Right forelimb (tissue), 1 donor: ENCODE measurements at places on chromosomes 1 and 21.

DNA sequence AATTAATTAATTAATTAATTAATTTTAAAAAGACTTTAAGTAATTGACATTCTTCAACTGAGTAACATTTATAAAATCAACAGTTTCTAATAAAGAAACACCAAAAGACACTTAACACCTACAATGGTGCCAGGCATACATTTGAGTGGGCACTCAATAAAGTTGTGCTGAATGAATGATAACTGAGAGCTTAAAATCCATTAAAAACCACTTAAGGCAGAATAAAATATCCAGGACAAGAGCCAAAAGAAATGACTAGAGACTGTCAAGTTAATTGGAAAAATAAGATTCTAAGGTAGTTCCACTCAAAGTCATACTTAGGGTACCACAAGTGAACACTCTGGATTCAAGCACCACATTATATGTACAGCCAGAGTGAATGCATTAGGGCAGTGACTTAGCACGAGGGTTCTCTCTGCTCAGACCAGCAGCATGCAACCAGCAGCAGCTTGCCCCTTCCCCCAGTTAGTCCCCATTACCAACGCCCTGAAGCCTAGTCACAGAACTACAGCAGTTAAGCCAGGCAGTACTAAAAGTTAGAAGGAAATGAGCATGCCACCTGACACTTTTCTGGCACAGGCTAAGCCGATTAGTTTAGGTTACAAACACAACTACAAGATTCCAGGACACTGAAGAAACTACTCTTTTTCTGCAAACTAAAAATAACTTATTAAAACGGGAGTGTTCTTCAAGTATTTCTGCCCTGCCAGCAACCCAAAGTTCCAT lies 46.5 kb downstream of the LUZP1 start:
- DNase-seq, result peak; percentile 59

DNA sequence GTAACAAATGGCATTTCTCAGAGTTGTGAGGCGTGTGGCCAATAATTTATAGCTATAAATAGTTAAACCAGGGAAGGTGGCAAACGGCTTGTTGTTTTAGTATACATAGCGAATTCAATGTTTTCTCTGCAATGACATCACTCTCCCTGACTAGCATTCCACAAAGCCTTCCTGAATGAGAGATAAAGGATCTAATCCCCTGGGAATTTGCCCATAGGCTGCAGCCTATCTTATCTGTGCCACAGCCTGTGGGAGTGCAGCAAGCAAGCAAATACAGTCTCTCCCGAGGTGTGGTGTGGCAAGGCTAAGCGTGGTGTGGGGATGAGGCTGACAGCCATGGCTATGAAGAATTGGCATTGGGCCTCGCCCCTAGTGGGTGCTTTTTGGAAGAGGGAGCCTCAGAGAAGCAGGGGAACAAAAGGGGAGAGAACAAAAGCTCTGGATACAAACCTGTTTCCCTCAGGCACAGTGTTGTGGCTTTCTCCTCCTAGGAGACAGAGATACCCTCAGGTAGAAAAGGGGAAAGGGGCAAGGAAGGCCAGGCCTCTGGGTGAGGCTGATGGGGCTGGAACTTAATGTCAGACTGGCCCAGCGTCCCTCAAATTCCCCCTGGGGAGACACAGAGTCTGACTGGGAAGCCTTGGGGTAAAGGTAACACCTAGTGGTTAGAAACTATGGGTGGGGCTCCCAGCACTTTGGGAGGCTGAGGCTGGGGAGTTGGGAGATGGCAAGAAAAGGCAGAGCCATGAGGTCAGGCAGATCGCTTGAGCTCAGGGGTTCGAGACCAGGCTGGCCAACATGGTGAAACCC lies 8.9 kb downstream of the TAGLN2 start:
- no peak for DNase-seq

DNA sequence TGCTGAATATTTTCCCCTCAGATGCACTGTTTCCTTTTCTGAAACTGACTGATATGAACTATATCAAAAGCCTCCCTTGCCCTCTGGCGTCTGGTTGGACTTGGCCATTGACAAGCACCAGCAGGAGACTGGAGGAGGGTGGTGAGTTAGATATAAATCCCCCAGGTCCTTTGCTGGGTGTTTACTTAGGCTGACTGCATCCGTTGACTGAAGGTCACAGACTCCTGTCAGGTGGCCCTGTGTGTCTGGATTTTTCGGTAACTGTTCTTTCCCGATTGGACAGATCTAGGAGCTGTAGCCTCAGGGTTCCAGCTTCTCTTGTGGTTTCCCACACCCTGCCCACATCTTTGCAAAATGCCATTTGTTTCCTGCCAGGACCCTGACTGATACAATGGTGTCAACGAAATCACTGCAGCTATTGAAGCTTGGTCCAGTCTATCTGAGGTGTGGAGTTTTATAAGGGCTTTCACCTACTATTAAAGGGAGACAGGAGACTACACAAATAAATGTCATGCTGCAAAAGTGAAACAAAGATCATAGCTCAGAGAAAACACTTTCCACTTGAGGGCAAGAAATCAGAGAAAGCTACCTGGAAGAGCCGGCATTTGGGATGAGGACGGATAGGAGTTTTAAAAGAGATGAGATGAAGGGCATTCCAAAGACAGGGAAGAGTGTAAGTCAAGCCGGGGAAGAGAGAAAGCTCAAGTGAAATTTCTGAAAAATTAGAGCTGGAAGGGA lies 1.5 kb upstream of the MAGI3 start:
- DNase-seq, result no peak

DNA sequence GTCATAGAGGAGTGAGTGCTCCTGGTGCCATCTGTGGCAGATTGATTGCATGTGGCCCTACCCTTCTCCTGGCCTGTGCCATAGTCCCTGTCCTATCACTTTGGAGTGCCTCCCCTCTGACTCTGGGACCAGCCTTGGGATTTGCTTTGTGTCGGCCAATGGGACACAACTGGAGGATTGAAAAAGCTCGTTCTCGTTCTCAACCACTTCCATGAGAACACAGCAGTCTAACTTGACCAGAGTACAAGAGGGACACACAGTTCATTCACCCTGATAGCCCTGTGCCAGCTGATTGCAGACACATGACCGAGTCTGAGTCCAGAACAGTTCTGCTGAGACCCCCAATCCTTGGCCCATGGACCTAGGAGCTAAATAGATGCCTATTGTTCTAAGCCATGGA lies 47.8 kb downstream of the C1orf198 start:
- peak; percentile 22 for DNase-seq

GRCh38 chr1:180542838-180543145 lies 16.0 kb upstream of the OVAAL start:
- no peak for DNase-seq

DNA sequence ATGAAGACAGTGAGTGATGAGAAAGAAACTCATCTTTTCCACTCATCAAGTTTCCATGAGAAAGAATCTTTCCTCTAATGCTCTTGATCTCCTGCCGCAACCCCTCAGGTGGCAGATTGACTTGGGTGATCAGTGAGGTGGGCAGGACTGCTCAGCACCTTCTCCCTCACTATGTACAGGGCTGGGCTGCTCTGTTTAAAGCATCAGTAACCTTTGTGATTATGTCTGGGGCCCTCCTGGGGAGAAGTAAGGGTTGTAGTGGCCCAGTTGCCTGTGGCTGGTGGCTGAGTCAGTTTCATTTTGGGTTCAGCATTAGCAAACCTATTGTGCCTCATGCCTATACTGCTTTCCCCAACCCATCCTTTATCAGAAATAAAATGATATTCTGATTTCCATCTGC lies 366.0 kb downstream of the TTLL7 start:
- DNase-seq, result no peak

GRCh38 chr21:45574691-45575090 lies 32.5 kb upstream of the SLC19A1 start:
- DNase-seq, result no peak

DNA sequence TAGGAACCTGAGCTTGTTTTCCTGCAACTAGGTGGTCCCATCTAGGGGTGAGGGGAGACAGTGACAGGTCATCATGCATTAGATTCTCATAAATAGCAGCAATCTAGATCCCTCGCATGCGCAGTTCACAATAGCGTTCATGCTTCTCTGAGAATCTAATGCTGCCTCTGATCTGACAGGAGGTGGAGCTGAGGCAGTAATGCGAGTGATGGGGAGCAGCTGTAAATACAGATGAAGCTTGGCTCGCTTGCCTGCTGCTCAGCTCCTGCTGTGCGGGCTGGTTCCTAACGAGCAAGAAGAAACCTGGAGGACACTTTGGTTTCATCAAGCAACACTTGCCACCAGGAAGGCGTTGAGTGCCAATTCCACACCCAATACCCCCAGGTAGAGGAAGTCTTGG lies 95.1 kb upstream of the OLIG2 start:
- DNase-seq, result no peak

DNA sequence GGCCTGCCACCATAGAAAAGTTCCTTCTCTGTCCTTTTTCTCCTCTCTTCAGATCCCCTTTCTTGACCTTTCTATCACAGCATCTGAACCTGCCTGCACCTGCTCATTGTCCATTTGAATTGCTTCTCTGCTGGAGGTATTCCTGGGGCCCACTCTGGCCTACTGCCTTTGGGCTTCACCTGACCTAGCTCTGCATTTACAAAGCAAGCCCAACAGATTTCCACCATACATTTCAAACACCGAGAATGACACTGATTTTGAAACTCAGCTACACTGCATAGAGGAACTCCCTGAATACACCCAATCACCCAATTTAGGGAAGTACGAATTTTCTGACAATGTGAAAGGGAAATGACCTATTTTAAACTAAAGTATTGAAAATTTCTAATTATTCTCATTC lies 284.5 kb upstream of the USP25 start:
- no peak for DNase-seq

GRCh38 chr1:117237726-117238381 lies 27.1 kb upstream of the VTCN1 start:
- no peak for DNase-seq

DNA sequence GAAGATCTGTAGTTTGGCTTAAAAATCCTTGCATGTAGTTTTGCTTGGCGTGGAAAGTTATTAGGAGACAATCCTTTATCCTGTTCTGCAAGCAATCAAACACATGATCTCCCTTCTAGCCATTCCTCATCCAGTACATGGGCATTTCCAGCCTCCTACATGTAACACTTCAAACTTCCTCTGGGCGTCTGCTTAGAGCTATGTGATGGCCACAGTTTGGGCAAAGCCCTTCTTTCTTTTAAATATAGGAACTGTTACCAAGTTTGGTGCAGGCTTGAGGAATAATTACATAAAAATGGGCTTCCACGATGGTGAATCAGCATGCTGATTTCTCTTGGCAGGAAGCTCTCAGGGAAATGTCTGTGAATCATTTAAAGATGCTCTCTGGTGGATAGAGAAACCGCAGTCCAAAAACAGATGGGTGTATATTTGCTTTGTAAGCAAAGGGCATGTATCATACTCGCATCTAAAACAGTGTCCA lies 176.9 kb upstream of the FMN2 start:
- peak; percentile 53 for DNase-seq

DNA sequence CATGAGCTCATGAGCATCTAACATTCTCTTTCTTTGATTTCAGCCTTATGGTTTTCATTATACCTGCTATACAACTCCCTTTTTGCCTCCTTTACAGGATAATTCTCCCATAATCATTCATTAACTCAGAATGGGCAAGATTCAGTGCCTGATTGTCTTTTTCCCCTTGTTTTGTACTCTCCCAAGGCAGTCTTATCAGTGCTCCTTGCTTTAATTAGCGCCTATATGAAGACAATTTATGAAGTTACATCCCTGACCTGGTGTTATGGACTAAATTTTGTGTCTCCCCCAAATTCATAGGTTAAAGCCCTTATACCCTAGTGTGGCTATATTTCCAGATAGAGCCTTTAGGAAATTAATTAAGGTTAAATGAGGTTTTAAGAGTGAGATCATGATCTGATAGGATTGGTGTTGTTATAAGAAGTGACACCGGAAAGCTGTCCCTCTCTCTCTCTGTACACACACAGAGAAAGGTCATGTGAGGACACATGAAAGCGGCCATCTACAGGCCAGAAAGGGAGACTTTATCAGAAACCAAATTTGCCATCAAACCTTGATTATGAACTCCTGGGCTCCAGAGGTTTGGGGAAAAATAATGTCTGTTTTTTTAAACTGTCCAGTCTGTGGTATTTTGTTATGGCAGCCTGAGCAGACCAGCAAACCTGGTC lies 185.8 kb upstream of the CHODL start:
- DNase-seq, result no peak
